ENCODE measurements at places on chromosomes 13 and 19. TPM values are rescaled to one million over a fixed set of nuclear protein-coding genes. Genes with fewer than 3 reads are reported as not detected.
A peak's percentile ranks its signal among the peaks of the same experiment; 100 is the strongest.

The IZUMO4 gene
- 5.6 TPM for total RNA-seq

DNA sequence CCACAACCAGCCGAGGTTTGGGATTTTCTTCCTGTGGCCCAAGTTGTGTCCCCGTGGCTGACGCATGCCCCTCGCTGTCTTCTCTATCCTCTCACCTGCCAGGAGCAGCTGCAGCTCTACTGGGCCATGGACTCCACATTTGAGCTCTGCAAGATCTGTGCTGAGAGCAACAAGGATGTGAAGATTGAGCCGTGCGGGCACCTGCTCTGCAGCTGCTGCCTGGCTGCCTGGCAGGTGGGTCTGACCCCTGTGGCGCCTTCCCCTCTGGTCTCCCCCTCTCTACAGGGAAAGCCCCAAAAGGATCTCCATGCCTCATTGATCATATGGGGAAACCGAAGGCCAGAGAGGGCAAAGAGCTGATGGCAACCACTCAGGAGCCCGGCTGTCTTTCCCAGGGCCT lies 14.6 kb downstream of the CBLC start:
- no peak overlapping the region for H3K27ac ChIP-seq
- no peaks in the 10 kb centered on the region for H3K27me3 ChIP-seq
- H3K36me3 ChIP-seq, result no peaks in the 10 kb centered on the region
- no peak overlapping the region for H3K4me3 ChIP-seq

GRCh38 chr13:45368571-45368970 lies 27.6 kb upstream of the TPT1 start:
- no peak overlapping the region for H3K27ac ChIP-seq
- H3K4me1 ChIP-seq, result peaks cover 36% of the 10 kb centered on the region
- no peak overlapping the region for H3K4me3 ChIP-seq
- peaks cover 22% of the 10 kb centered on the region for H3K36me3 ChIP-seq

DNA sequence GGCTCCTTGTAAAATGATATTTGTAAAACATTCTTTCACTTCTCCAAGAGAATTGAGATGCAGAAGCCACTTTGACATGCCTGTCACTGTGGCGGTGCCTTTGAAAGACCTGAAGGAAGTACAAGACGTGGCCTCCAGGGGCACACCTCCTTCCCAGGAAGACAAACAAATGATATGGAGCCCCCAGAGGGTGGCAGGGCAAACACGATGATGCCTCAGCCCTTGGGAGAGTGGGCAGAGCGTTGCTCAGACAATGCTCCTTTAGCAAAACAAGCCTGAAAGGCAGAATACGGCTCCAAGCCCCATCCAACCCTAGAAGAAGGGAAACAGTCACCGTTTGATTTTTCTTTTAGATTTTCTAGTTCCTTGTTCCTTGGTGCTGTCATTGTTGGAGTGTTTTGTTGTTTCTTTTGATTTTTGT lies 9.2 kb upstream of the ATP12A start:
- H3K36me3 ChIP-seq, result no peaks in the 10 kb centered on the region
- no peak for DNase-seq
- peak overlapping the region; percentile 40 for H3K27ac ChIP-seq
- H3K27me3 ChIP-seq, result no peaks in the 10 kb centered on the region
- peaks cover 16% of the 10 kb centered on the region for H3K4me1 ChIP-seq

GRCh38 chr13:102965802-102966201 lies 100.4 kb downstream of the SLC10A2 start:
- H3K36me3 ChIP-seq, result no peaks in the 10 kb centered on the region
- no peak overlapping the region for H3K27ac ChIP-seq
- H3K4me1 ChIP-seq, result no peaks in the 10 kb centered on the region
- no peaks in the 10 kb centered on the region for H3K27me3 ChIP-seq
- no peak for DNase-seq
- H3K4me3 ChIP-seq, result no peak overlapping the region

Data from neural crest cell (in vitro differentiated cells).